Peyer's patch (tissue), 4 donors: ENCODE measurements at places on chromosomes 4 and X.
A peak's percentile ranks its signal among the peaks of the same experiment; 100 is the strongest.

DNA sequence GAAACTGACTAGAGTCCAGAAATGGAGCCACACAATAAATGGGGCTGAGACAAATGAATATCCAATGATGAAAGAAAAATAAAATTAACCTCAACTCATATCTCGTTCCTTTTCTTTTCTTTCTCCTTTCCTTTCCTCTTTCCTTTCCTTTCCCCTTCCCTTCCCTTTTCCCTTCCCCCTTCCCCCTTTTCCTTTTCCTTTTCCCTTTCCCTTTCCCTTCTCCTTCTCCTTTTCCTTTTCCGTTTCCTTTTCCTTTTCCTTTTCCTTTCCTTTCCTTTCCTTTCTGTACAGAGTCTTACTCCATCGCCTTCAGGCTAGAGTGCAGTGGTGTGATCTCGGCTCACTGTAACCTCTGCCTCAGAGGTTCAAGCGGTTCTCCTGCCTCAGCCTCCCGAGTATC is 146.3 kb downstream of the RTL9 start:
- no peaks in the 10 kb centered on the region for H3K36me3 ChIP-seq
- no peaks in the 10 kb centered on the region for H3K27me3 ChIP-seq
- DNase-seq: no peak
- no peak overlapping the region for H3K4me3 ChIP-seq
- no peaks in the 10 kb centered on the region for H3K4me1 ChIP-seq
- no peak overlapping the region for H3K27ac ChIP-seq

DNA sequence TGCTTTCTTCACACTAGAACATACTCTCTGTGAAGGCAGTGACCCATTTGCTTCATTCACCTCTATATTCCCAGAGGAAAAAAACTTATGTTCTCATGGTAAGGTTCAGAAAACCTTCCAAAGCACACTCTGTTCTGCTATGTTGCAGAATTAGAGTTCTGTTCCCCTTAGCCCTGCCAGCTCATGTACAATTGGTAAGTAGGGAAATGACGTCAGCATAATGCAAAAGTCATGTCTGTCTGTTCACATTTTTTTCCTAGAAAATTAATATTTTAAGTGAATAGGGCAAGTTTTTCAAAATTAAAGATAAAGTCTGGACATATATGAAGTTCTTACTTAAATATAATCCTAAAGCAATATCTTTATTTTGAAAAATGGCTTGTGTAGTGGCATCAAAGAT is 443.6 kb downstream of the GALNTL6 start:
- DNase-seq: no peak
- H3K27ac ChIP-seq: no peak overlapping the region
- no peaks in the 10 kb centered on the region for H3K36me3 ChIP-seq
- H3K27me3 ChIP-seq: no peaks in the 10 kb centered on the region

- DNase-seq: peak; percentile 70
- H3K4me3 ChIP-seq: no peak overlapping the region
- H3K27me3 ChIP-seq: no peaks in the 10 kb centered on the region
- H3K4me1 ChIP-seq: no peaks in the 10 kb centered on the region
Measured at GRCh38 chr4:7649741-7650531, 215.2 kb upstream of the PSAPL1 start.

- H3K36me3 ChIP-seq: no peaks in the 10 kb centered on the region
- no peak for DNase-seq
- no peak overlapping the region for H3K4me3 ChIP-seq
- H3K27ac ChIP-seq: no peak overlapping the region
- no peaks in the 10 kb centered on the region for H3K4me1 ChIP-seq
Measured at GRCh38 chr4:44118971-44119680, 329.5 kb downstream of the KCTD8 start.

- H3K36me3 ChIP-seq: no peaks in the 10 kb centered on the region
- peaks cover 5% of the 10 kb centered on the region for H3K4me1 ChIP-seq
- H3K4me3 ChIP-seq: no peak overlapping the region
- no peak overlapping the region for H3K27ac ChIP-seq
- DNase-seq: no peak
- H3K27me3 ChIP-seq: no peaks in the 10 kb centered on the region
Measured at GRCh38 chrX:21946925-21947641, 6.6 kb downstream of the SMS start.

GRCh38 chrX:18640686-18641085 is 31.2 kb downstream of the RS1 start:
- no peaks in the 10 kb centered on the region for H3K4me1 ChIP-seq
- no peaks in the 10 kb centered on the region for H3K36me3 ChIP-seq
- H3K27ac ChIP-seq: no peak overlapping the region
- no peaks in the 10 kb centered on the region for H3K27me3 ChIP-seq

DNA sequence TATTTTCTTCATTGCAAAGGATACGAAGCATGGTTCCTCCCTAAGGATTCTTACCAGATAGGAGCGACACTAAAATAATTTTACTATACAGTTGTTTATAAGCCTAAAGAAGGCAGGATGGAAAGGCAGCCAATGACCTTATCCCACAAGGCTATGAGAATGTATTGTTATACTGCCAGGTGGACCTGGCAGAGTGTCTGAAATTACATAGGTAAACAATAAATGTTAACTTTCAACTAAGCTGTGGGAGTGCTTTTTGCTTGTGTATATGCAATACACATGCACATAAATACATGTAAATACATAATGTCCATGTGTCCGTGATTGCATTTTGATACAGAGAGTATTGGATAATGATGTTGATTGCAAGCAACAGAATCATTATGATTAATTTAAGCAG is 850.6 kb downstream of the CENPC start:
- no peak for DNase-seq
- H3K27ac ChIP-seq: no peak overlapping the region
- no peak overlapping the region for H3K4me3 ChIP-seq
- no peaks in the 10 kb centered on the region for H3K4me1 ChIP-seq
- H3K27me3 ChIP-seq: no peaks in the 10 kb centered on the region

GRCh38 chrX:46294234-46294633 is 251.0 kb downstream of the ZNF674 start:
- H3K27ac ChIP-seq: no peak overlapping the region
- DNase-seq: no peak
- H3K27me3 ChIP-seq: no peaks in the 10 kb centered on the region
- H3K36me3 ChIP-seq: no peaks in the 10 kb centered on the region
- no peaks in the 10 kb centered on the region for H3K4me1 ChIP-seq
- H3K4me3 ChIP-seq: no peak overlapping the region

DNA sequence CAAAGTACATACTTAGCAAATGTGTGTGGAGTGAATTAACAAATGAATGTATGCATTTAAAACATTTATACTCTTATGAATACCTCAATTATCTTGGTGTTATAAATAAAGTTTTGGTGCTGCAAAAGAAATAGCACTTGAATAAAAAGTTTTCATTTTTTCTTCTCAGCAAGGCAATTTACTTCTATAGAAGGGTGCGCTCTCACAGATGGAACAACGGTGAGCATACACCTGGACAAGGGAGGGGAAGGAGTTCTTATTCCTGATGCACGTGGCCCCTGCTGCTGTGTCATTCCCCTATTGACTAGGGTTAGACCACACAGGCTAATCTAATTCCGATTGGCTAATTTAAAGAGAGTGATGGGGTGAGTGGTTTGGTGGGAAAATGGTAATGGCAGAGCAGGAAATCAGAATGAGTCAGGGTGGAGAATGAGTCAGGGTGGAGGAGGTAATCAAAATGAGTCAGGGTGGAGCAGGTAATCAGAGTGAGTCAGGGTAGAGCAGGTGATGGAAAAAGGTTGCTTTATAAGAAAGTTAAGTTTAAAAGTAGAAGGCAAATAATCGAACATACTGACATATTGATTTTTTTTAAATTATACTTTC is 28.2 kb upstream of the PGK1 start:
- H3K4me3 ChIP-seq: no peak overlapping the region
- H3K4me1 ChIP-seq: no peaks in the 10 kb centered on the region
- no peaks in the 10 kb centered on the region for H3K27me3 ChIP-seq
- no peak overlapping the region for H3K27ac ChIP-seq

- H3K27me3 ChIP-seq: no peaks in the 10 kb centered on the region
- no peak overlapping the region for H3K4me3 ChIP-seq
- no peaks in the 10 kb centered on the region for H3K36me3 ChIP-seq
Measured at GRCh38 chrX:650324-650723, 19.7 kb downstream of the SHOX start.

GRCh38 chrX:119008110-119008744 is 33.8 kb downstream of the LONRF3 start:
- no peak for DNase-seq
- no peaks in the 10 kb centered on the region for H3K4me1 ChIP-seq
- no peaks in the 10 kb centered on the region for H3K27me3 ChIP-seq
- H3K4me3 ChIP-seq: no peak overlapping the region
- H3K27ac ChIP-seq: no peak overlapping the region

DNA sequence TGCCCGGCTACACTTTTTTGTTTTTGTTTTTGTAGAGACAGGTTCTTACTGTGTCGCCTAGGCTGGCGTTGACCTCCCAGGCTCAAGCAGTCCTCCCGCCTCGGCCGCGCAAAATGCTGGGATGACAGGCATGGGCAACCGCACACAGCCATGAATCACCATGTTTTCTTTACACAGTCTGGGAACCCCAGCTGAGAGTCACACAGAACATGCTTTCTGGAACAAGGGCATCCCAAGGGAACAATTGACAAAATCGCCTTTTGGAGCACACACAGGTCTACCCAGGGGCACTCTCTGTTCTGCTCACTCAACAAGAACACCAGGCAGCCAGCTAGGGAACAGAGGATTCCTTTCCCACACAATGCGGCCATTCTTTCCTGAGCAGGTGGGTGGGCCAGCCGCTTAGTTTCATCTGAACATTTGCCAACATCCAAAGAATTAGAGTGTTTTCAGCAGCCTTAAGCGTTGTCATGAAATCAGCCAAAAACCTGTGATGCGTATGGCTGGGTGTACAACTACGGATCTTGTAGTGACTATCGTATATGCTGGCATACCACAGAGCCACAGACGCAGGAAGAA is 15.7 kb downstream of the PRKX start:
- no peaks in the 10 kb centered on the region for H3K27me3 ChIP-seq
- H3K4me1 ChIP-seq: no peaks in the 10 kb centered on the region
- H3K4me3 ChIP-seq: no peak overlapping the region
- DNase-seq: no peak

DNA sequence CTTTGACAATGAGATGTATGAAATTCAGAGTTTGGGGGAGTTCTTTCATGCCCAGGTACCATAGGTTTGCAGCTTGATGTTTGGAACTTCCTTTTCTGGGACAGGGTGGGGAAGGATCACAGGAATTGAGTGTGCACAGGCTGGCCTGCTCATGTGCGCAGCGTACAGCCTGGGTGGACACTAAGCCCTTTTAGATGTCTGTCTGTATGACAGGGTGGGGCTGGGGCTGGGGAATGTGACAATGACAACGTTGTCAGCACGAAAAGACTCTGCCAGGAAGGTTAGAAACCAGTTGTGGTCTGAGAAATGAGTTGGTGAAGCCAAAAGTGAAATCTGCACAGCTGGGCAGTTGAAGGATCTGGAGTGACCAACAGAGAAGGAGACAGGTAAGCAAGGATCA is 47.4 kb downstream of the WWC2 start:
- DNase-seq: no peak
- no peaks in the 10 kb centered on the region for H3K36me3 ChIP-seq
- H3K27ac ChIP-seq: no peak overlapping the region

DNA sequence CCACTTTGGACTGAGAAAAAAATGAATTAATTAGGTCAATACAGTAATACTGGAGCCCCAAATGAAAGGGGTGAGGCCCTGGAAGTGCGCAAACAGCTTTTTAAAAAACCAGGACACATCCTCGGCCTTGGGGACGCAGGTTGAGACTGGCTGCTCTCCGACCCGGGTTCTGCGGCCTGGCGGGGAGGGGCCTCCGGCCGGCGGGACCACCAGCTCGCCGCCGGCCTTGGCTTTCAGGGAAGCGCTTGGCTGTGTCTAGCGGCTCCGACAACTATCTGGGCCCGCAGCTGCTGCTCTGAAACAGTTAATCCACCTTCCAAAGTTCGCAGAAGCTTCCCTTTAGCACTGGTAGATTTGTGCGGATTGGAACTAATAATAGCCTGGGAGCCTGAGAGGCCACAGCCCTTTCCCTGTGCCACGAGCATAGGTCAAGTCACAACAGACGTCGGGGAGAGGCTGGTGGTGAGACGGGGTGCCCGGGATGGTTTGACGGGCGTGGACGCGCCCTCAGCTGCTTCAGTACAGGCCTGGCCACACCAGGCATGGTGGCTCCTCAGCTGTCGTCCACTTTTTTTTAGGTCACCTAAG is 1.1 kb upstream of the SEL1L3 start:
- H3K4me3 ChIP-seq: peak overlapping the region; percentile 84
- no peaks in the 10 kb centered on the region for H3K27me3 ChIP-seq
- H3K36me3 ChIP-seq: no peaks in the 10 kb centered on the region
- H3K4me1 ChIP-seq: peaks cover 8% of the 10 kb centered on the region
- H3K27ac ChIP-seq: peak overlapping the region; percentile 97
- peak; percentile 73 for DNase-seq

GRCh38 chr4:4413806-4414205 is 26.9 kb downstream of the NSG1 start:
- no peaks in the 10 kb centered on the region for H3K27me3 ChIP-seq
- H3K27ac ChIP-seq: no peak overlapping the region
- H3K36me3 ChIP-seq: no peaks in the 10 kb centered on the region
- H3K4me1 ChIP-seq: no peaks in the 10 kb centered on the region
- DNase-seq: no peak
- H3K4me3 ChIP-seq: no peak overlapping the region

- H3K36me3 ChIP-seq: no peaks in the 10 kb centered on the region
- H3K27me3 ChIP-seq: no peaks in the 10 kb centered on the region
- no peaks in the 10 kb centered on the region for H3K4me1 ChIP-seq
- no peak overlapping the region for H3K4me3 ChIP-seq
- H3K27ac ChIP-seq: no peak overlapping the region
Measured at GRCh38 chr4:173801361-173801760, 271.3 kb upstream of the HAND2 start.

DNA sequence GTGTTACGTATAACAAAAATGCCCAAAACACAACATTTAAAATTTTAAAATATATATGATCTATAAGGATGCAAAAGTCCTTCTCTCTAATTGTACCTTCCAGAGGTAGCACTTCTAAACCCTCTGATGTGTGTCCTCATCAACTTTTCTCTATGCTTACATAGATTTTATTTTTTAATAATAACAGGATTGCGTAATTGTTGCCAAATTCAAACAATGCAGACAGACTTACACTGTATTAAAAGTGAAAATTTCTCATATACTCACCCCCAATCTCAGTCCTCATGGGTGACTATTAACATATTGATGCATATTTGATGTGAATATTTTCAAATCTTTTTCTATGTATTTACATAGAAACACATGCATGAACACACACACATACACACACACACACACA is 144.0 kb downstream of the RBMX2 start:
- no peaks in the 10 kb centered on the region for H3K27me3 ChIP-seq
- H3K4me3 ChIP-seq: no peak overlapping the region
- no peaks in the 10 kb centered on the region for H3K36me3 ChIP-seq
- no peak for DNase-seq
- no peak overlapping the region for H3K27ac ChIP-seq
- H3K4me1 ChIP-seq: no peaks in the 10 kb centered on the region

DNA sequence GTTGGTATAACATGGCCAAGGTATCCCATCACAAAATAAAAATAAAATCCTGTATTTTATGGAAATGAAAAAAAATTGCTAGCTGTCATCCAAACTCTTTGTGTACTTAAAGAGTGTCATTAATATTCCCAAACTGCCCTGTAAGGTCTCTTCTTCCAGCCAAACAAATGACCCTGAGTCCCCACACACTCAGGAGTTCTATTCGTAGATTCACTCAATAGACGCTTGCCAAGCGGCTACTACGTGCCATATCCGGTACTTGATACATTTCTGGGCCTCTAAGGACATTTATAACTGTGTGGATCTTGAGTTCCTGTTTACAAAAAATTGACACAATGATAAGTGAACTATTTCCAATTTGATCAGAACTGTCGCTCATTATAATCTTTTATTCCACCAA is 245.1 kb downstream of the SCFD2 start:
- no peaks in the 10 kb centered on the region for H3K36me3 ChIP-seq
- DNase-seq: no peak
- no peaks in the 10 kb centered on the region for H3K4me1 ChIP-seq
- H3K4me3 ChIP-seq: no peak overlapping the region
- H3K27me3 ChIP-seq: no peaks in the 10 kb centered on the region
